Activated CD8-positive, alpha-beta T cell treated with anti-CD3 and anti-CD28 coated beads for 36 hours (primary cell): ENCODE measurements at places on chromosomes 1 and 21. TPM values are rescaled to one million over a fixed set of nuclear protein-coding genes. Genes with fewer than 3 reads are reported as not detected.

HAPLN2 gene
- total RNA-seq = not detected

NBPF10 gene
- total RNA-seq = 1.6 TPM

NSL1 gene
- 29.6 TPM for total RNA-seq

- H3K36me3 ChIP-seq = no peaks in the 10 kb centered on the region
- no peaks in the 10 kb centered on the region for H3K4me1 ChIP-seq
- DNase-seq = no peak
- H3K27me3 ChIP-seq = peaks cover 2% of the 10 kb centered on the region
- no peak overlapping the region for H3K27ac ChIP-seq
These were observed 10.6 kb downstream of the RXRG start for GRCh38 chr1:165434281-165434680.

GRCh38 chr1:158999316-159000069, 10.2 kb upstream of the IFI16 start:
- DNase-seq = no peak
- H3K27ac ChIP-seq = peak overlapping the region; percentile 17
- peaks cover 6% of the 10 kb centered on the region for H3K36me3 ChIP-seq

- no peaks in the 10 kb centered on the region for H3K4me1 ChIP-seq
- no peak for DNase-seq
- no peak overlapping the region for H3K27ac ChIP-seq
- H3K36me3 ChIP-seq = no peaks in the 10 kb centered on the region
These were observed 27.5 kb downstream of the ERG start for GRCh38 chr21:38470755-38471154.

- H3K4me1 ChIP-seq = no peaks in the 10 kb centered on the region
- DNase-seq = peak; percentile 1
- no peaks in the 10 kb centered on the region for H3K36me3 ChIP-seq
- H3K27me3 ChIP-seq = no peaks in the 10 kb centered on the region
- no peak overlapping the region for H3K27ac ChIP-seq
These were observed 176.5 kb upstream of the HOOK1 start for GRCh38 chr1:59638231-59638711.
